ENCODE measurements at places on chromosomes 3 and 15.

GRCh38 chr3:61353382-61353781 lies 102.1 kb upstream of the FHIT start:
- H3K4me1 ChIP-seq: peaks cover 3% of the 10 kb centered on the region
- no peak overlapping the region for H3K4me3 ChIP-seq
- H3K36me3 ChIP-seq: no peaks in the 10 kb centered on the region
- DNase-seq: no peak
- H3K27me3 ChIP-seq: peaks cover 3% of the 10 kb centered on the region
- H3K27ac ChIP-seq: no peak overlapping the region

DNA sequence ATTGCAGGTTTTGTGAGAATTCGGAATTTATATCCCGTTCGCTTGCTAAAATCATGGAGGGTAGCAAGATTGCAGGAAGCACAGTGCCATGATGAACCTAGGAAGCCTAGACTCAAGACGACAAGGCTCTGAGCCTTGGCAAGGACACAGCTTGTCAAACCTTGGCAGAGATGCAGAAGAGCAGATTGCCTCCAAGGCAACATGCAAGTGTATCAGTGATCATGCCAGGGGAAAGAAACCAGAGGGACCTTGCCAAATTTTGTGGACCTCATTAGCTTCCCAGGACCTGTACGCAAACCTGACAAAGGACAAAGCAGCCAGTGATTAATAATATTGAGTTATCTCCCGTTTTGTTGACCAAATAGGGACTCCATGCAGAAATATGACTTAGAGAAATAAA lies 159.7 kb downstream of the GOLIM4 start:
- no peak overlapping the region for H3K4me3 ChIP-seq
- H3K4me1 ChIP-seq: peaks cover 2% of the 10 kb centered on the region
- H3K27me3 ChIP-seq: peaks cover 2% of the 10 kb centered on the region
- DNase-seq: no peak
- H3K27ac ChIP-seq: no peak overlapping the region
- H3K36me3 ChIP-seq: no peaks in the 10 kb centered on the region

DNA sequence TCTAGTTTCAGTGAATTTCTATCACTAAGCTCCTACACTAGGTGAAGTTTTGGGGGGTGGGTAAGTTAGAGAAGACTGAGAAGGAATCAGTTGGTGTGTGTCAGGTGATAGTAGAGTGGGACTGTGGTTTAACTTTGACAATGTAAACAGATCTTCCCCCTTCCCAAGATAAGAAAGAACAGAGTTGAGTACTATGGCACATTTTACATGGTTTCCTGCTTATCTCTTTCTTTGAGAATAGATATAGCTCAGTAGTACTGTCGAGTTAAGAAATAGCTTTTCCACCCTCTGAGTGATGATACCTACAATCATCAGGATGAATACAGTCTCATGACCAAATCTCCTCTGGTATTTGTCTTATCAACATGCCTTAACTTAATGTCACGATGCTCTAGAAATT lies 42.8 kb downstream of the GAP43 start:
- H3K36me3 ChIP-seq: no peaks in the 10 kb centered on the region
- peaks cover 8% of the 10 kb centered on the region for H3K27me3 ChIP-seq
- no peak for DNase-seq
- peaks cover 23% of the 10 kb centered on the region for H3K4me1 ChIP-seq
- H3K4me3 ChIP-seq: no peak overlapping the region

DNA sequence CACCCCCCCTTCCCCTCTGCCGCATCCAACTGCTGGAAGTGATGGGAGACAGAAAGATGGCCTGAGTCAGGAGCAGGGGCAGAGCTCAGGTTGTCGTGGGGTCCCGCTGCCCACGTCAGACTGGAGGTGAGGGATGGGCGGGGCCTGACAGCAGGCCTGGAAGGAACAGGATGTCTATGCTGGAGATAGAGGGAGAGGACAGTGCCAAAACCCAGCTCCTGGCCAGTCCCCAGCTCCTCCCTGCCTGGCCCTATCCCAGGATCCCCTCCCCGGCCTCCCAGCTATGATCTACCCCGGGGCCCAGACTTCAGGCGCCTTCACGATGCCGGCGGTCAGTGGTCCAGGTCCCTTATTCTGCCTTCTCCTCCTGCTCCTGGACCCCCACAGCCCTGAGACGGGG lies at the start of gene LMAN1L:
Gene LMAN1L, plus strand, starts transcription at position 303 of the 400 bp plus-strand sequence. Its CDS starts 20 bp downstream, at position 323.
- no peak within 1 kb of the TSS for H3K4me3 ChIP-seq
- DNase-seq: no peak
- peaks cover 2% of the 10 kb centered on the region for H3K27me3 ChIP-seq
- no peaks in the 10 kb centered on the region for H3K36me3 ChIP-seq
- H3K27ac ChIP-seq: no peak within 1 kb of the TSS

DNA sequence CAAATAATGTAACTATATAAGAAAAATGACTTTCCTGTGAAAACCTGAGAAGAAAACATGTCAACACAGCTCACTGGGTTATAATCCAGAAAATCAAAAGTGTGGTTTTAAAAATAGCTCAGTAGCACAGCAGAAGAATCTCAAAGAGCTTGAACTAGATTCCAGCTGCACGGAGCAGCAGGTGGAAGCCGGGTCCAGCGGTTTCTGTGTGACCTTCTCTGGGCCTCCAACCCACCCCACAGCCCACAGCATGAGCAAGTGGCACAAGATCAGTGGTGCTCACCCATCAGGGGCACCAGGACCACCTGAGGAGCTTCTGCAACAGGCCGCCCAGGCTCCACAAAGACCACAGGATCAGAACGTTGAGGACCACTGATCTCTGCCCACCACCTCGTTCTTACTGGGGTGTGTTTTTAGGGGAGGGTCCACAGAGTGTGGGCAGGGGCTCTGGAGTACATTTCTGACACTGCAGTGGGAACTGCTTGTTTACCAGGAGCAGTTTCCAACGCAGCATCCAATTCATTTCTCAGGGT lies 23.2 kb downstream of the SLC41A3 start:
- DNase-seq: no peak
- no peak overlapping the region for H3K4me3 ChIP-seq
- H3K36me3 ChIP-seq: no peaks in the 10 kb centered on the region
- no peak overlapping the region for H3K27ac ChIP-seq

DNA sequence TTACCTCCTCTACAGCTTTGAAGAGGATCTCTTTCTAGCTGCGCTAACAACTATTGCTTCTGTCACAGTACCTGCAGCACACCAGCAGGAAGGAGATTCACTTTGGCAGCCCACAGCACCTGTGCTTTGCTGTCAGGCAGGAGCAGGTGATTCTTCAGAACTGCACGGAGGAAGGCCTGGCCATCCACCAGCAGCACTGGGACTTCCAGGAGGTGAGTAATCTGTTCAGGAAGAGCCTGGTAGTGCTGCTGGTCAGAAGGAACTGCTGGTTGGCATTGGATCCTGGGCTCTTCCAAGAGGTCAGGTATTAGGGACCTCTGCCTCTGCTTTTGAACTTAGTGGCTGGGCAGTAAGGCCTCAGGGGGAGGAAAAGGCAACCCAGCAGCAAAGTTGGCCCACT lies 42.2 kb downstream of the DPH3 start:
- DNase-seq: no peak
- H3K27me3 ChIP-seq: peaks cover 5% of the 10 kb centered on the region
- no peak overlapping the region for H3K4me3 ChIP-seq

GRCh38 chr15:22951381-22952280 lies 28.5 kb downstream of the CYFIP1 start:
- H3K27me3 ChIP-seq: peaks cover 8% of the 10 kb centered on the region
- no peak overlapping the region for H3K27ac ChIP-seq
- peaks cover 9% of the 10 kb centered on the region for H3K4me1 ChIP-seq
- no peak for DNase-seq

- H3K27me3 ChIP-seq: no peaks in the 10 kb centered on the region
- peaks cover 42% of the 10 kb centered on the region for H3K36me3 ChIP-seq
- H3K4me3 ChIP-seq: no peak overlapping the region
- H3K27ac ChIP-seq: peak overlapping the region; percentile 16
These were observed 176.5 kb downstream of the MBNL1 start for GRCh38 chr3:152445212-152445611.

DNA sequence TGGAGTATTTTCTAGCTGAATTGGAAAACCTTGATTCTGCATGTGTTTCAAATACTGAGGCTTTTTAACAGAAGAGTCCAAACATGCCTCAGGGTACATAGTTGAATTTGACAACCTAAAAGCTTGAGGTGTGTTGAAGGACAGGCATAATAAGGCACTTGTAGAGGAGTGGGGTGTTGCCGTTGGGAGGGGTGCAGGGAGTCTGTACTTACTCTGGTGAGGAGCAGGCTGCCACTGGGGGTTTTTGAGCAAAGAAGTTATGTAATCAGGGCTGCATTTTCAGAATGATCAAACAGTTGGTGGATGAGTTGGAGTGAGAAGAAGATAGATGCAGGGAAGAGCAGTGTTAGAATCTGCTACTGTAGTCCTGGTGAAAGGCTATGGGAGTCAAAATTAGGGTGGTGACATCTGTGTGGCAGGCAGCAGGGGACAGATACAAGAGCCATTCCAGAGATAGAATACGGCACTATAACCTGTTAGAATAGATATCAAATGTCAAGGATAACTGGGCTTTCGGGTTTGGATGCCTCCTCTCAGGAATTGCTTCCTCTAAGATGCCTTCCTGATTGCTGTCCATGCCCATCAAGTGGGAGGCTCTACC lies 161.6 kb downstream of the GHSR start:
- peaks cover 23% of the 10 kb centered on the region for H3K36me3 ChIP-seq
- no peak overlapping the region for H3K27ac ChIP-seq

DNA sequence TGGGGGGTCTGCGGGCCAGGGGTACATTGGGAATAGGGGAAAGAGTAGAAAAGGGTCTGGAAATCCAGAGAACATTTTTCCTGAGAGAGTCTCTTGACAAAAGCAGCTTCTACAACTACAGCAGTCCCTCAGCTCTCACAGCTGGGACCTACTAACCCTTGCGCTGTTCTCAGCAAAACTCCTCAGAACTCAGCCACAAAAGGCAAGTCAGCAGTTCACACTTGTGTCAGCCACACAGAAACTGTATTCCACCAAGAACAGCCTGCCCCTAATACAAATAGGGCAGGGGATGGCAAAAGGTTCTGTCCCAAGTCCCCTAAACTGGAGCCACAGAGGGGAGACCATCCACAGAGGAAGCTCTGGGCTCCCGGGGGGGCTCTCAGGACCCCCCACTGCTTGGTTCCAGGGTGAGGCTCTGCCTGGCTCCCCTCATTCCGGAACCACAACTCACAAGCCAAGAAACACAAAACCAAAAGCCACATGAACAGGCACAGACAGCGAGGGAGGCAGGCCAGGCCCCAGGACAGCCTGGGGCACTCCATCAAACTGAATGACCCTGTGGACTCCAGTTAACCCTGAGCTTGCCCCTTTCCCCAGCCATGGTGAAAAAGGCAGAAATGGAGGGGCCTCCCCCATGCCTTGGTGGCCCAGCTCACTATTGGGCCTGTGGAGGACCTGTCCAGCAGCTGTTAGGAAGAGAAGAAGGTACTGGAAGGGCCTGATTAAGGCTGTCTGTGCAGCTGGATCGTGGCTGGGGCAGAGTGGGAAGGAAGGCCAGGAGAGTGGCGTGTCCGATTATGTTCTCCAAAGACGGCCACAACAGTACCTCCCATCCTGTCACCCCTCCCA lies 162.0 kb downstream of the CHSY1 start:
- DNase-seq: no peak
- H3K27me3 ChIP-seq: peaks cover 10% of the 10 kb centered on the region
- H3K36me3 ChIP-seq: no peaks in the 10 kb centered on the region
- no peak overlapping the region for H3K27ac ChIP-seq
